ENCODE measurements at places on chromosomes 3 and 15.
A peak's percentile ranks its signal among the peaks of the same experiment; 100 is the strongest.

DNA sequence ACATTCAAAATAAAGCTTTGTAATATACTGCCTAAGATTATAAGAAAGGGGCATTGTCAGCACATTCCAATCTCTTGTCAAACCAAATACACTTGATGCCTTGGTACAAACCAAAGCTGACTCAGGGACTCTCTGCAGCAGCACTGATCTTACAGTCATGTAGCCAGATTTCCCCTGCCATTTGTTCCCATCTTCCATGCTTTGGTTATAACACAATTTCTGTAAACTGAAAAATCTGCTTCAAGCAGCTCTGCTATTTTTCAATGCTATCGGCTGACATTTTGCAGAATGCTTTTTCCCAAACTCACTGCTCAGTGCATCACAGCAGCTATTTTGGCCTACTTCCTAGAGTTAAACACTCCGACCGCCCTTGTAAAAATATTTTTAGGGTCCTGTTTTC is 18.2 kb downstream of the PLOD2 start:
- no peak for DNase-seq

DNA sequence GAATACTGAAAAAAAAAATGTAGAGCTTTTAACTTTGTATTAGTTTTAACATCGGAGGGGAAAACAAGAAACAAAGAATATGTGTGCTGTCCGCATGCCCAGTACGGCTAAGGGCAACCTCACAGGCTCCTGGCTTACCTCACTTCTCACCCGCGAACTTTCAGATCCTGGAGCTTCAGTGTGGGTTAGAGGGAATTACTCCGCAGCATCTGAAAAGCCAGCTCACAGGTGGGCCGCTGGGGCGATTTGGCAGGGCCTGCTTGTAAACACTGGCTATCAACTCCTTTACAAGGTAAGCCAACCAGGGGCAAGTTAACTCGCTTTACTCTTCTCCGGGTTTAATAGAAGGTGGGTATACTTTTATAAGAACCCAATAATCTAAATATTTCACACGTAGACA is 152.7 kb upstream of the ICE2 start:
- DNase-seq, result no peak

DNA sequence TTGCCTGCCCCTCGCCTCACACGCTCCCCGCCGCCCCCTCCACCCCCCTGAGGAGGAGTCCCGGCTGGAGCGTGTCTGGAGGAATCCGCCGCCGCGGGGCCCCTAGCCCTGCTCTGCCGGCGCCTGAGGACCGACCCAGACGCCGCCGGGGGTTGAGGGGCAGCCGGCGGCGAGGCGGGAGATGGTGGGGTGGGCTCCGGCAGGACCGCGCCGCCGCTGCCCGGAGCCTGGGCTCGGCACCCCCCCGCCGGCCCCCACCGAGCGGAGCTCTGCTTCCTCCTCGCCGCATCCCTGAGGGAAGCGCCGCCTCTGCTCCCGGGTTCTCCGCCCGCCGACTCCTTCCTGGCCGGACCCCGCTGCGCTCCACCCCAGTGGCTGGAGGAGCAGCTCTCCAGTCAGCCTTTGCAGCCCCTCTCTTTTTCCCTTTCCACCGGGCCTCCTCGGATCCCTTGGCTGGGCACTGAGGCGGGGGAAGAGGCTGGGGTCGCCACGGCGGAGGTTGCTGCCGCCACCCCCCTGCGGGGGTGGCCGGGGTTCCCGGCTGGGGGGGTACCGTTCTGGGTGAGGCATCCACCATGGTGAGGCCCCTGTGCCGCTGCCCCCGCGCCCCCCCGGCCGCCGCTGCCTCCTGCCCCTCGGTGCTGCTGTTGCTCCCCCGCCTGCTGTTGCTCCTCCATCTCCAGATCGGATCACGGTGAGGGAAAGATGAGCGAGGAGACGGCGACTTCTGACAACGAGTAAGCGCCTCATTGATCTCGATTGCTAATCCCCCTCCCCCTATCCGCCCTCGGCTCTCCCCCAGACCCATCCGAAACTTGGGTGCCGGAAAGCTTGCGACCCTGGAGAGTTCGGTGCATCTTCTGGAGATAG is at the start of gene SPRED1:
TSS of gene SPRED1 (plus strand) at position 356 of the 870 bp plus-strand sequence. CDS start at position 706, 350 bp downstream.
- peak; percentile 41 for DNase-seq

DNA sequence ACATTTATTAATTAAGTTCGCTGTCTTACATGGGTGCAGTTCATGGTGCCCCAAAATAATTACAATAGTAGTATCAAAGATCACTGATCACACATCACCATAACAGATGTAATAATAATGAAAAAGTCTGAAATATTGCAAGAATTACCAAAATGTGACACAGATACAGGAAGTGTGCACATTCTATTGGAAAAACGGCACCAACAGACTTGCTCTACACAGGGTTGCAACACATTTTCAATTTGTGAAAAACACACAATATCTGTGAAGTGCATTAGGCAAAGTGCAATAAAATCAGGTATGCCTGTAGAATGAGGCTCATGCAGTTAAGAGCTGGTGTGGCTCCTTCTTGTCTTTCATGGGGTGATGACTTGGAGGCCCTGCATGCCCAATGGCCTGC is 265.8 kb downstream of the RPLP1 start:
- no peak for DNase-seq
